SJSA1 (cell line): ENCODE measurements at places on chromosomes 7 and 10.

GRCh38 chr10:117905404-117905803, 141.3 kb downstream of the RAB11FIP2 start:
- no peaks in the 10 kb centered on the region for H3K4me1 ChIP-seq
- no peak overlapping the region for H3K27ac ChIP-seq

GRCh38 chr7:48009257-48009656, 19.6 kb downstream of the SUN3 start:
- no peak overlapping the region for H3K27ac ChIP-seq
- H3K4me3 ChIP-seq: no peak overlapping the region
- no peaks in the 10 kb centered on the region for H3K36me3 ChIP-seq

GRCh38 chr7:34949361-34949760, 87.9 kb downstream of the DPY19L1 start:
- no peaks in the 10 kb centered on the region for H3K4me1 ChIP-seq
- no peaks in the 10 kb centered on the region for H3K36me3 ChIP-seq
- H3K4me3 ChIP-seq: no peak overlapping the region
- H3K27ac ChIP-seq: no peak overlapping the region

DNA sequence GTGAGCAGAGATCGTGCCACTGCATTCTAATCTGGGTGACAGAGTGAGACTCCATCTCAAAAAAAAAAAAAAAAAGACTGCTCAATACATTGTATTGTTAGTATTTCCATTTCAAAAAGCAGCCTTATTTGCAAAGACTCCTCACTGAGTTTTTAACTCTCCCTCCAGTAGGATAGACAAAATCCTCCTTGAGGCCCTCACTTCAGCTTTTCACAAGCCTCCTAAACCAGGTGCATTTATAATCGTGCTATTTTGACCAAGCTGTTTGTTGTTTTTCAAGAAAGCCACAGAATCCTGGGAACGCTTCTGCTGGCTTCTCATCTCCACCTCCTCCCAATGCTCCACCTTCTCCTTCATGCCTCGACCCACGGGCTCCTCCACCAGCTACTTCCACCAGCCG, 6.3 kb upstream of the DDIT4 start:
- H3K36me3 ChIP-seq: no peaks in the 10 kb centered on the region
- H3K4me3 ChIP-seq: no peak overlapping the region
- DNase-seq: no peak

GRCh38 chr7:155136619-155137243, 66.6 kb downstream of the HTR5A start:
- no peak for DNase-seq
- H3K27me3 ChIP-seq: peaks cover 4% of the 10 kb centered on the region
- H3K27ac ChIP-seq: no peak overlapping the region
- no peaks in the 10 kb centered on the region for H3K36me3 ChIP-seq
- no peak overlapping the region for H3K4me3 ChIP-seq
- no peaks in the 10 kb centered on the region for H3K4me1 ChIP-seq

DNA sequence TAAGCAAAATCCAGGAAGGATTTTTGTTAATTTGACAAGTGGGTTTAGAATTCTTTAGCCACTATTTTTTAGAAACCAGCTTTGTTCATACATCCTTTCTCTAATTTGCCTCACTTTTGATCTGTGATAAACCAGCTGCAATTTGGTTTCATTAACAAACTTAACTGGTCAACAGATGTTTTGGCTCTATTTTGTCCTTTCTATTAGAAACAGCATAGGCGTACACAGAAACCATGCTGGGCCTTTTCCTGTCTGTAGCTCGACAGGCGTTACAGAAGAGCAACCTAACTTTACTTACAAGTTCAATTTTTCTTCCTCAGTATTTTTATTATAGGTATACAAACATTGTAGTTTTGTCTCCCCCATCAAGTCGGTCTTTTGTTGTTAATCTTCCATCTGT, 28.2 kb downstream of the KAT6B start:
- no peak overlapping the region for H3K27ac ChIP-seq
- H3K4me3 ChIP-seq: no peak overlapping the region
- 0 out of 2 replicates have a peak, but pooled peaks cover 8% of the 10 kb centered on the region for H3K36me3 ChIP-seq
- 0 out of 2 replicates have a peak, but pooled peaks cover 4% of the 10 kb centered on the region for H3K27me3 ChIP-seq
- no peak for DNase-seq
- H3K4me1 ChIP-seq: peaks cover 11% of the 10 kb centered on the region; the same call in 1 of the 2 replicates

- no peaks in the 10 kb centered on the region for H3K27me3 ChIP-seq
- H3K27ac ChIP-seq: peak overlapping the region; percentile 100
- H3K4me3 ChIP-seq: no peak overlapping the region
- DNase-seq: peak; percentile 52
- H3K36me3 ChIP-seq: 0 out of 2 replicates have a peak, but pooled peaks cover 2% of the 10 kb centered on the region
Measured at GRCh38 chr7:6284461-6285360, 12.3 kb upstream of the CYTH3 start.

GRCh38 chr7:93039786-93040185, 78.0 kb downstream of the SAMD9 start:
- no peak overlapping the region for H3K4me3 ChIP-seq
- H3K27me3 ChIP-seq: no peaks in the 10 kb centered on the region
- DNase-seq: no peak
- no peak overlapping the region for H3K27ac ChIP-seq
- H3K36me3 ChIP-seq: no peaks in the 10 kb centered on the region

- DNase-seq: no peak
- peaks cover 17% of the 10 kb centered on the region for H3K4me1 ChIP-seq
- no peaks in the 10 kb centered on the region for H3K27me3 ChIP-seq
- no peak overlapping the region for H3K27ac ChIP-seq
Measured at GRCh38 chr10:125107166-125107949, 53.0 kb downstream of the CTBP2 start.

GRCh38 chr10:125567529-125567928, 115.4 kb downstream of the TEX36 start:
- H3K36me3 ChIP-seq: no peaks in the 10 kb centered on the region
- no peaks in the 10 kb centered on the region for H3K4me1 ChIP-seq
- no peak for DNase-seq
- H3K27ac ChIP-seq: no peak overlapping the region
- H3K27me3 ChIP-seq: peaks cover 11% of the 10 kb centered on the region

DNA sequence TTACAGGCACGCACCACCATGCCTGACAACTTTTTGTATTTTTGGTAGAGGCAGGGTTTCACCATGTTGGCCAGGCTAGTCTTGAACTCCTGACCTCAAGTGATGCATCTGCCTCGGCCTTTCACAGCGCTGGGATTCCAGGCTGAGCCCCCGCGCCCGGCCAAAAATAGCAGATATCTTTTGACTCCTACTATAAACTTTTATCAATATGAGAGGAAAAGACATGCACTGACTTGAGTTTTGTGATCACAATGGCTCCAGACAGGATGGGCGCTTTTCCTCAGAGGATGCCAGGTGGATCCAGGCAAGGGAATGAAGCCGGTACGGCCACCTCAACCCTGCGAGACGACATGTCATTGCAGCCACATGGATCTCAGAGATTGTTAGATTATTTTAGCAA, 123.9 kb downstream of the DNAJB6 start:
- H3K27me3 ChIP-seq: 0 out of 2 replicates have a peak, but pooled peaks cover 11% of the 10 kb centered on the region
- no peak overlapping the region for H3K27ac ChIP-seq
- H3K4me1 ChIP-seq: no peaks in the 10 kb centered on the region
- no peak overlapping the region for H3K4me3 ChIP-seq
